ENCODE measurements at places on chromosomes 2 and 18.

DNA sequence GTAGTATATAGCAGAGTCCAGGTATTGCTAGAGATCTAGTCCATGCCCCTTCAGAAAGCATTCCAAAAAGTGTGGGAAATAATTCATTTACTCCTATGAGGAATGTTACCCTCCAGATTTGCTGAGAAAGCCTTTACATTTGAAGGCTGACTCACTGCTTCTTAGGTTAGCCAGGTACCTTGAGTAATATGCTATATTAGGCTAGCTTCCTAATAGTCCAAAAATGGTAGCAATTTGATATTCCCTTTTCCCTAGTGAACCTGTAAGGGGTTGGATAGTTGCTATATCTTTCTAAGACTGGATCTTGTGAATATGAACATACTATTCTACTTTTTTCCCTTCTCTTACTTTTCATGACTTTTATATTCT is 63.6 kb downstream of the SPOPL start:
- H3K4me1 ChIP-seq, result no peaks in the 10 kb centered on the region
- no peak for DNase-seq
- no peak overlapping the region for H3K4me3 ChIP-seq
- H3K27ac ChIP-seq, result no peak overlapping the region
- peaks cover 11% of the 10 kb centered on the region for H3K36me3 ChIP-seq

- H3K27ac ChIP-seq, result no peak overlapping the region
- H3K4me1 ChIP-seq, result no peaks in the 10 kb centered on the region
- DNase-seq, result no peak
Observed at GRCh38 chr18:68962623-68963022, 164.7 kb downstream of the CCDC102B start.

- H3K36me3 ChIP-seq, result no peaks in the 10 kb centered on the region
- no peaks in the 10 kb centered on the region for H3K27me3 ChIP-seq
- H3K4me3 ChIP-seq, result no peak overlapping the region
- H3K27ac ChIP-seq, result no peak overlapping the region
Observed at GRCh38 chr18:77547757-77548156, 298.1 kb downstream of the GALR1 start.

DNA sequence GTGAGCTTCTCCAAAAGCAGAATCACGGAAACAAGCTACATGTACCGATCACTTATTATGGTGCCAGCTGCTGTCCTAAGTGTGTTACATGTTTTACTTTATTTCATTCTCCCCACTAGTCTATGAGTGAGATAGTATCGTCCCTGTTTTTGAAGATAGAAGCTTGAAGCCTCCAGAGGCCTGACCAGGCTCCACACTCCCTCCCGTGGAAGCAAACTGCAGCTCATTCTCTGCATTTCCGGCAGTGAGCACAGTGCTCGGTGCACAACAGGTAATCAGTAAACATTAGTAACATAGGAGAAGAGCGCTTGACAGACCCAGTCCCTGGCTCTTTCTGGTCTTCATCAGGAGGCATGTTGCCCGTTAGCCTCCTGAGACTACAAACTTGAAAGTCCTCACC is 72.9 kb downstream of the ZBTB7C start:
- no peaks in the 10 kb centered on the region for H3K36me3 ChIP-seq
- no peak overlapping the region for H3K4me3 ChIP-seq
- H3K27me3 ChIP-seq, result 0 out of 2 replicates have a peak, but pooled peaks cover 2% of the 10 kb centered on the region
- no peaks in the 10 kb centered on the region for H3K4me1 ChIP-seq

DNA sequence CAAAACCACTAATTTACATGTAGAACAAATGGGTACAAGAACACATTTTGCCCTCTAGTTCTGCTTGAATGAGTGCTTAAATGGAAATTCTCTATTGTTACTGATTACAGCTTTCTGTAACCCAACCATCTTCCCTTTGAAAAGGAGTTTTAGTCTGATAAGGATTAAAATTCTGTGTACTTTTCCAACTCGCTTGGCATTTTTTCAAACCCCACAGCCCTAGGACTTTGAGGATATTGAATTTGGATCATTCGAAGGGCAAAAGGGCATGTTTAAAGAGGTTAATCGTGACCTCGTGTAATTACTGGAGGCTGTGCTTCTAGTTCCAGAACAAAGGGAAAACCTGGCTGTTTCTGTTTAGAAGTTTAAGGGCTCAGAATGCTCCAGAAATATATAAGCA is 432.3 kb downstream of the PID1 start:
- no peak overlapping the region for H3K27ac ChIP-seq
- no peaks in the 10 kb centered on the region for H3K36me3 ChIP-seq
- H3K4me3 ChIP-seq, result no peak overlapping the region
- no peaks in the 10 kb centered on the region for H3K4me1 ChIP-seq

GRCh38 chr2:55810622-55811020 is 113.0 kb downstream of the EFEMP1 start:
- no peaks in the 10 kb centered on the region for H3K36me3 ChIP-seq
- H3K27me3 ChIP-seq, result no peaks in the 10 kb centered on the region
- H3K4me1 ChIP-seq, result no peaks in the 10 kb centered on the region
- H3K27ac ChIP-seq, result no peak overlapping the region
- no peak overlapping the region for H3K4me3 ChIP-seq
- DNase-seq, result no peak

- no peaks in the 10 kb centered on the region for H3K27me3 ChIP-seq
- DNase-seq, result no peak
- H3K4me3 ChIP-seq, result no peak overlapping the region
- H3K36me3 ChIP-seq, result no peaks in the 10 kb centered on the region
Observed at GRCh38 chr2:162579169-162579568, 235.2 kb downstream of the GCA start.
